CD4-positive, alpha-beta T cell treated with Interleukin-2 at 100 ng/mL for 4 hours (primary cell): ENCODE measurements at places on chromosomes 1 and 21.

DNA sequence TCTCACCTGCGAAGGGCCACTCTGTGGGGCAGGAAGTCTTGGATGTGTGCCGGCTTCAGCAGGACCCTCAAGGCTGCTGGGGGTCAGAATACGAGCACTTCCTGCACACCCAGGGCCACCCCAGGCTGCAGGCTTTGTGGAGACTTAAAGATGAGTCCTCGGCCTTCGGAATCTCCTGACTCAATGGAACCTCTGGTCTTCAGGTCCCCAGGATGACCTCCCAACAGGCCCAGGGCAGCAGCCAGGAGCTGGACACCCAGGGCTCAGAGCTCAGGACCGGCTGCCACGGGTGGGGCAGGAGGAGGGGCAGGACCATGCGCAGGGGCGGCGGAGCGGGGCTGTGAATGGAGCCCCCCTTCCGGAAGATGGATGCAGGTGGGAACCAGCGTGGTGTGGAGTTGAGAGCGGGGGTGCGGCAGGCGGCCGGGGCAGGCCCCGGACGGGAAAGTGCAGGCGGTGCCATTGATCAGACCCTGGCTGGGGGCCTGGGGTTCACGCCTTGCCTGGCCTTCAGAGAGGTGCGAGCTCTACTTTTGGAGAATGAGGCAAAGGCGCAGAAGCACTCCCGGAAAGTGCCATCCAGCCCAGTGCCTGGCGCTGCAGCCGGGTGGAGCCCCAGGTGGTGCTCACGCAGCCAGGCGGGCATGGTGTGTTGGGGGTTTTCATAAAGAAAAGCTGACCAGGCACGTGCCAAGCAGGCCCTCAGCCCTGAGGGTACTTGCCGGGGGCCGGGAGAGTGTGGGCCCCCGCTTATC is 10.4 kb downstream of the COL18A1 start:
- DNase-seq, result no peak

DNA sequence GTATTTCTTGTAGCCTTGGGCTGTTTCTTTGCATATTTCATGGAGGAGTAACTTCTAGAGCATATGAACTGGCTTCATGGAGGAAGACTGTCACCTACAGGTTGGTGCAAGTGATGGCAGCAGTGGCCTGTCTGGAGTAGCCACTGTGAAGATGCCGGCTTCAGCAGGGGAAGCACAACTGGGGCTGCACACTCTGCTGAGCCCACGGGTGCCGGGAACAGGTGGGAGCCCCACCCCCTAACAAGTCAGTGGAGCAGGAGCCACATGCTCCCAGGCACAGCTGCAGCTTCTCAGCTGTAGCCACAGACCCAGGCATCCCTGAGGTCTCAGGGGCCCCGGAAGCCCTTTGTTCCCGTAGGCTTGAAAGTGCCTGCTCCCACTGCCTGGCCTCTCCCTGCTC is 43.2 kb upstream of the C1orf185 start:
- DNase-seq, result peak; percentile 27

DNA sequence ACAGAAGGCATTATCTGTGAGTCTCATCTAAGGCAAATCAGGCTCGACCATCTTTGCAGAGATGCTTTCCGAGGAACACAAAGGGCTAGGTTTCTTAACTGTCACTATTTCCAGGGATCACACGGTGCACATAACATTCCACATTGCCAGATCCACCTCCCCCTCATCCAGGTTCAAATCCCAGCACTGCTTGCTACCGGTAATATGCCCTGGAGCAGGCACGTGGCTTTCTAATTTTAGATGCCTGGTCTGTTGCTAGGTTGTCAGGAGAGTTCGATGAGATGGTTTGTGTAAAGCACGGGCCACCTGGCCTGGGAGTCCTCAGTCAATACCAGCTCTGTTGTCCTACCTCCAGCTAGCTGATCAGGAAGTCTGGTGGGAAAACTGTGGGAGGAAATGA is 598.6 kb downstream of the NPHP4 start:
- no peak for DNase-seq

DNA sequence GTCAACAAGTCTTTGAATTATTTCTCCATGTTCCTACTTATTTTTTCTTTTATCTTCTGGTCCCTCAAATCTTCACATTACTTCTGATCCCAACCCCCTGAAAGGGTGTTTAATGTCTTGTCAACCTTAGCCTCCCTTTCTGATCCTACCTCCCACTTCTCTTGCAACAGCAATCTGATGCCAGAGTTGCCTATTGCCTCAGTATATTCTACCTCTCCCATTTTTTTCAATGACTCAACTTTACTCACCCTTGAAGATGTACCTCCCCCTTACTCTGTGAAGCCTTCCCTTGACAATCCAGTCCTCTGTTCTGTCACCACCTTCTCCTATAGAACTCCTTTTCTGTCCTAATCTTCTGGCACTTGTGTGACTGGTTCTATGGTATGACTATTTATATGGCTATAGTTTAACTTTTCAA is 99.5 kb upstream of the CD55 start:
- no peak for DNase-seq

DNA sequence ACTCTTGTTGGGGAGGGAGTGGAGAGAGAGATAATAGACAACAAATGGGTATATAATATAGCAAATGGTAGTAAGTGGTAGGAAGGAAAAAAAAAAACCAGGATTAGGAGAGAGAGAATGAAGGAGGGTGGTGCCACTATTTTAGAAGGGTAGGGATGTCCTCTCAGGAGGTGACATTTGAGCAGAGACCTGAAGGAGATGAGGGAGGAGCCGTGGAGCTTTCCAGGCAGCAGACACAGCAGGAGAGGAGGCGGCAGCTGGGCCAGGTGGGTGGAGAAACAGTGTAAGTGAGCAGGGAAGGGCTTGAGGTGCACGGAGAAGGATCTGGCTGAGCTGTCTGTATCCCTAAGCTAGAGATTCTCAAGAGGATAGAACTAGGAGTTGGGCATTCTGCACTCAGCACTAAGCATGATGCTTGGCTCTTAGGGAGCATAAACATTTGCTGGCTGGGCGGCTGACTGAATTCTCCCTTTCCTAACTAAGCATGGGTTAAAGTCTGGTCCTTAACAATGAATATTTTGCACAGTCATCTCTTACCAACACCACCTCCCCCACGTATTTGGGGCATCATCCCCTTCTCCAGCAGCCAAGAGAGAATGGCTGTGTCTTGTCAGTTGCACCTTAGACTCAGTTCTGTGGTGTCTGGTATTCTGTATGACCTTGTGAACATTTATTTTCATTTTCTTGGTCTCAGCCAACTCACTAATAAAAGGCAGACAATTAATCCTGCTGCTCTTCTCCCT is 27.6 kb upstream of the SARS1 start:
- no peak for DNase-seq

DNA sequence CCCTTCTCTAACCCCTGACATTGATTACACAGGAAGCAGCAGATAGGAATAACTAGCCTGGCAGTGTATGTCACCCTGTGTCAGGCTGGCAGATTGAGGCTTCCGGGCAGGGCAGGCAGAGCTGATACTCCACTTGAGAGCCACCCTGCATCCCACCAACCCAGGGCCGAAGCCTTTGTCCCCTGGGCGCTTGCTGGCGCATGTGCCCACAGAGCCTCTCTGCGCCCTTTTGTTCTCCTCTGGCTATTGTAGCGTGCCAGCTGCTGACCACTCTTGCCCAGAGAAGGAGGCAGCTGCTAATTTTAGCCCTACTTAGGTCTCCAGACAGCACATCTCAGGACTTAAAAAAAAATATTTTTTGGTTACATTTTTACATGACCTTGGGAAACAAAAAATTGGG is 304.9 kb downstream of the HHAT start:
- no peak for DNase-seq

DNA sequence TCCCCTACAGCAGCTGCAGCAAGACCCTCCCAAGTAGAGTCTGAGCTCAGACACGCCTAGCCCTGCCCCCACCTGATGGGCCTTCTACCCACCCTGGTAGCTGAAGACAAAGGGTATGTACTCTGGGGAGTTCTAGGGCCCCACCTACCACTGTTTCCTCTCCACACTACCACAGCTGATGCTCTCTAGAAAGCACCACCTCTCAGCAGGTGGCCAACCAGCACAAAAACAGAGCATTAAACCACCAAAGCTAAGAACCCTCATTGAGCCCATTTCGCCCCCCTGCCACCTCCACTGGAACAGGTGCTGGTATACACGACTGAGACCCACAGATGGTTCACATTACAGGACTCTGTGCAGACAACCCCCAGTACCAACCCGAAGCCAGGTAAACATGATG is 258.9 kb downstream of the SETD4 start:
- DNase-seq, result no peak

- DNase-seq, result peak; percentile 71
These were observed 16.7 kb downstream of the SPATA21 start for GRCh38 chr1:16420424-16421118.

- DNase-seq, result no peak
These were observed 272.1 kb downstream of the ZNF648 start for GRCh38 chr1:181789395-181789794.

DNA sequence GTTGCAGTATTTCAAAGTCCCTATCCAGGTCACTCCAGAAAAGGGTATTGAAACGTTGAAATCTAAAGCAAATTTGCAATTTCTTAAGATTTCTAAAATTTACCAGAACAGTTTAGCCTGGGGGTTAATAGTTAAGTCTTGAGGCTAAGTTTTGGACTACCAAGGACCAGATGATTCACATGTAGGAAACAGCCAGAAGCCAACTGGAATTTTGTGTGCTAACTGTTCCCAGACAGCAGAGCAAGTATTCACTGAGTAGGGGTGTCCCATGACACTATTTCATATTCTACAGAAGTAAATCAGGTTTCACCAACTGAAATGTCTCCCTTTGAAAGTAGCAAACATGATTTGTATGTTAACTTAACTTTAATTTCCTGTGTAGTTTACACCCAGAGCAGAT is 11.5 kb upstream of the C1orf105 start:
- no peak for DNase-seq

DNA sequence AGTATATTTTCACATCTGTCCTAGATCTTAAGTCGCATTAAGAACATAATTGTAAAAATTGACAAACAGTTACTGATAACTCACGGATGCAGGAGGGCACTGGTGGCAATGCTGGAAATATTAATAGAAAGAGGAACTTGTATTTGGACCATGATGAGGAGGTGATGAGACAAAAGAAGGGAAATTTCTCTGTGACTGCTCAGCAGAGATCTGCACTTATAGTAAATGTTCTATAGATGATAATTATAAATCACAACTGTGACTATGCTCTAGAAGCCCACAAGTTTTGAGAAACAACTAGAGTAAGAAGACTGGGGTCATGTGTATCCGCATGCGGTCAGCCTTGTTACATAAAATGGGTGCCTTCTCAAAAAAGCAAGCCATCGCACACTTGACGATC is 8.7 kb upstream of the DUSP12 start:
- DNase-seq, result no peak

DNA sequence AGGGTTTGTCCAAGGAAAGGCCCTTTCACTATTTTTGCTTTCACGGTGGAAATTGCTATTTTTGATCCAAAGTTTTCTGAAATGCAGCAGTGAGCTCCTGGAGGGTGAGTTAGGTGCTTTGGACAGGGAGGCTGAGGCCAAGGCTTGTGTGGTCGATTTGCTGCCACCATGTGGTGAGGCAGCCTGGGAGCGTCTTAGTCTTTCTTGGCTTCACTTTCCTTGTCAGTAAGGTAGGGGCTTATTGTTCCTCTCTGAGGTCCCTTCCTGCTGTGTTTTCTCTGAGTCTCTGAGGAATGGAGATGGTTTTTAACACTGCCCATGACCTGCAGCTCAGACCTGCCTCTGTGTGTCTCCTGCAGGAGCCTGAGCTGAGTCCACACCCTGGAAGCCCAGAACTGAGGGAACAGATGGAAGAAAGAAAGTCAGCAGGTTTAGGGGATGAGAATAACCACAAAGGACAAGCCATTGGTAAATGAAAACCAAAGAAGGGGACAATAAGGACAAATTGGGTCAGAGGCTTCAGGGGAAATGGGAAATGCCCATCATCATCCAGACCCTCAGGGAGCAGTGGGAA is 20.1 kb upstream of the S100A10 start:
- DNase-seq, result peak; percentile 39

DNA sequence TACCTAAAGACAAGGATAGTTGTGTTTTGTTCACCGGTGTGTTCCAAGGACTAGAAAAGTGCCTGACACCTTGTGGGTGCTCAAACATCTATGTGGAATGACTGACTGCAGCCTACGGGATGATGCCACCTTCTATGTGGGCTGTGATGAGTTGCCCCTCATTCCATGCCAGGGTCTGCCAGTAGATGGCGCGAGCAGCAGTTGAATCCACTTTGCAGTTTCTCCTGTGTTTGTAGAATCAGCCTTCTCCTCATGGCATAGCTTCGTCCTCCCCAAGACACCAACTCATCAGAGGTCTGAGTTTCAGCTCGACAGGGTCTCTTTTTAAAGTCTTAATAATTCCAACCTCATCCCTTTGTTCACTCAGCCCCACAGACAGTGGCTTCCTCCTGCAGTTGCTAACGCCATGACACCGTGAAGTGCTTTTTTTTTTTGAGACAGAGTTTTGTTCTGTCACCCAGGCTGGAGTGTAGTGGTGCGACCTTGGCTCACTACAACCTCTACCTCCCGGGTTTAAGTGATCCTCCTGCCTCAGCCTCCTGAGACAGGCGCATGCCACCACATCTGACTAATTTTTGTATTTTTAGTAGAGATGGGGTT is 133.7 kb downstream of the CAPN8 start:
- peak; percentile 51 for DNase-seq

GRCh38 chr21:44914176-44914874 is 6.4 kb downstream of the ITGB2 start:
- peak; percentile 64 for DNase-seq

- no peak for DNase-seq
These were observed 222.4 kb upstream of the B3GALT2 start for GRCh38 chr1:193408782-193409293.

- DNase-seq, result no peak
These were observed 19.9 kb downstream of the PLA2G4A start for GRCh38 chr1:186848509-186849130.

DNA sequence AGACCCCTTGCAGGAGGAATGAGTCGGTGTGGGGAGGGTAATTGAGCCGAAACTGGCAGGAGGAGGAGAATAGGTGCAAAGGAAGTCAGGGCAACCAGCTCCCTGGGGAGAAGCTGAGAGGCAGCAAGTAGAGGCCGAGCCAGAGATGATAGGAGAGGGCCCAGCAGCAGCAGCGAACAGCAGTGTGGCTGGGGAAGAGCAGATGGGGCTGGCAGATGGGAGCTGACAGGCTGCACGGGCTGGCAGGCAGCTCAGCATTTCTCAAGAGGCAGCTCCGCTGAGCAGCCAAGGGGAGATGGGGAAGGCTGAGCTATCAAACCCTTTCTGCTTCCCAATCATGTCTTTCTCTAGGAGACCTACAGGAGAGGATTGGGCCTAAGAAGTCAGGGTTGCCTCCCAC is 158.2 kb downstream of the TRIM33 start:
- no peak for DNase-seq

DNA sequence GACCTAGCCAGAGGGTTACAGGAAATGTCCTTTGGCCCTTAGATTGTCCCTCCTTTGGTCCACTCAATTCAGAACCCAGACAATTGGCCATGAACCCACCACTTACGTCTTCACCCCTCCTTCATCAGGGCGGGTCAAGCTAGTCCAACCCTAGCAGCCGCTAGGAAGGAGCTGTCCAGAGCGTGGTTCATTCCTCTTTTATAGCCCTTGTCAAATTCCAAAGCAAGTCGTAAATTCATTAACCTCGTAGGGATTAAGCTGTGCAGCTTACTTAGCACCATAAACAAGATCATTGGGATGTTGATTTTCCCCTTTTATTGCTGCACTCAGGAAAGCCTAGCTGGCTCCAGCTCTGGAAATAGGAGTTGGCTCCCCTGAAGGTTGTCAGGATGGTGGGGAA is 90.1 kb downstream of the TMEM53 start:
- no peak for DNase-seq

- no peak for DNase-seq
These were observed 576.2 kb downstream of the PTPRU start for GRCh38 chr1:29812408-29813135.
